ENCODE measurements at places on chromosomes 7 and 10.

- no peak for DNase-seq
Measured at GRCh38 chr7:25879799-25880198, 272.2 kb upstream of the NFE2L3 start.

- DNase-seq: peak; percentile 45
Measured at GRCh38 chr10:92690211-92690914, 608 bp downstream of the HHEX start.

DNA sequence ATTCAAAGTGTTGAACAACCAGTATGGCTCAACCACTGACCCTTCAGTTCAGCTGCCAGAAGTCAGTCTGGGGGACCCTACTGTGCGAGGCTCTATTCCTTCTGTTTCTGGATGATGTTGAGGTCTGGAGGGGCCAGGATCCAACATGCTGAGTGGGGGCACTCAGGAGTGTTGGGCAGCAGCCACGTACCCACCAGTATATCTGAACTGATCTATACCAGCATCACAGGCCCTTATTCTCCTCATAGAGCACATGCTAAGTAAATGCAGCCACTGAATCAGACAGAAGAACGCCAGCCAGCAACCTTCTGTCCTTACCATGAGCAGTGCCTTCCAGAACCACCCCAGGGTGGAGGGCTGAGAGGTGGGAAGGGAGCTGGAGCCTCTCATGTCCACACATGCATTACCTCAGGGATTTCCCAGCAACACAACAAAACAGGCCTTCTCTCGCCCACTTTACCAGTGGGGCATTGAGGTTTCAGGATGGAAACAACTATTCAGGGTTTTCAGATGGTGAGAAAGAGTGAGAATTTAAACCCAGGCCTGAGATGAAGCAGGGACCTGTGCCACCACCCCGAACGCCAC is 6.8 kb upstream of the MSMB start:
- no peak for DNase-seq

DNA sequence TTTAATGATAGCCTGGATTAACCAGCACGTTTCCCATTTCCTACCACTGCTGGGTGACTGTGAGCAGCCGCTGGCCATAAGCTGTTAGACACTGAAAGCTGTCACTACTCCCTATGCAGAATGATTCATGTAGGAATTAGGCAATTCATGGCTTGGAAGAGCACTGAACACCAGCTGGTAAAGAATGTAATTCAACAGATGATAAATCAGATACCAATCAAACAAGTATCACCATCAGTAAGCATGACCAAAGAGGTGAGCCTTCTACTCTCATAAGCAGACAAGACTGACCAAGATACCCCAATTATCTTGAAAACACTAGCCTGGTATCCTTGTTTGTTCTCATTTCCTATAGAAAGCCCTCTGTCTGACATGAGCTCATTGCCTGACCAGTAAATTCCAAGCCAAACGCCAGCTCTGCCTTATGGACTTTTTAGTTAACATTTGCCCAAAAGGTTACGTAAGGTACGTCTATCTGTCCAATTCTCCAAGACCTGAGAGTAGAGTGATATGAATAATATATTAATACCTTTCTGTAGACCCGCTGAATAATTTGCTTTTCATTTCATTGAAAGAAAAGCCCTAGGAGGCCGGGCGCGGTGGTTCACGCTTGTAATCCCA is 127.7 kb downstream of the ELMO1 start:
- DNase-seq: no peak

DNA sequence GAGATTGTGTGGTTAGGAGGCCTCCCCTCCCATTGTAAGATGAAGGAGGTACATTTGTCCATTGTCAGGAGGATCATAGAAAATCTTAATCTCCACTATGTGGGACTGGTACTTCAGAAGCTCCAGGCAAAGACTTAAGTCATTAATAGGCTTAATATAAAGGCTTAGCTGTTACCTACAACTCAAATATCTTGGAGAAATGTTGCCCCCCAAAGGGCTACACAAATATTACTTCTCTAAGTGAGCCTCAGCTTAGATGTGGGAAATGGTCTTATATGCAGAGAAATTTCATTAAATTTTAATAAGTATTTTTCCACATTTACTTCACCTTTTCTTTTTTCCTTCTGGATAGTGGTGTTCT is 27.2 kb downstream of the TAS2R41 start:
- DNase-seq: no peak

- no peak for DNase-seq
Measured at GRCh38 chr10:25902002-25902401, 32.0 kb upstream of the MYO3A start.

DNA sequence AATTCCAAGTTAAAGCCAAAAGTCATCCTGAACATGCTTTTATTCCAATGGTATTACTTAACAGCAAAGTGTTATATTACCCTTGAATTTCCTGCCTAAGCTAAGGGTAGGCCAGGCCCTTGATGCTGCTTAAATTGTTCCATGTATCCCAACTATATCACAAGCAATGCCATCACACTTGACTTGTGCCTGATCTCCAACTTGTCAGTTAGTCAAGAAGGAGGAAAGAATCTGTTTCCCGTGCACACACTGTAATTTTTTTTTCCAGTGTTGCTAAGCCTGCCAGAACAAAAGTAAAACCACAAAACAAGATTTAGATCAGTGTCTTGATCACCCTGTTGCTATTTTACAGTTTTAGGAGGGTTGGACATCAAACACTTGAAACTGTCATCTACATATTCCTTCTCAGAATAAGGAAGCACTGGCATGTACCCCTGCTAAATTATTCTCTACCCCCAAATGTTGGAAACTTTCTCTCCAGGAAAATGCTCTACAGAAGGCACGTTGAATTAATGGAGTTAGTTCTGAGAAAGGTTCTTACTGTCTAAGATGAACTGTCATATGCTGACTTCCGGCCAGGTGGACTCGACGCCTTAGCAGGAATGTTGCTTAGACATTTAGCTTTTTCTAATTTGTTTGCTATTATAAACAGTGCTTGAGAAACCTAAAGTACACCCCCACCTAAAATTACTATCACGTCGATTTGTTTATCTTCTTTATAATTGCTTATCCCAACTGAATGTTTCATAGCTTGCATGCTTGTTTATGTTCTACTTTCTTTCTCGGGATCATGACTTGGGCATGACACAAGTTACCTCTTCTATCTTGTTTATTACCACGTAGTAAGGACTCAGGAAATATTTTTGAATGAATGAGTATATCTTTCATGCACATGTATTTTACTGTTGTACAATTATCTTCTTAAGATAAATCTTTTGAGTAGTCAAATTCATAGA is 105.5 kb upstream of the ZNF438 start:
- DNase-seq: no peak

GRCh38 chr7:76997381-76998284 is 34.5 kb downstream of the SPDYE17 start:
- no peak for DNase-seq

GRCh38 chr7:147069771-147070170 is 953.2 kb downstream of the CNTNAP2 start:
- DNase-seq: no peak
